ENCODE measurements at places on chromosomes 11 and 22.

GRCh38 chr22:35219012-35219411 lies 38.3 kb upstream of the HMGXB4 start:
- DNase-seq, result peak; percentile 30

- no peak for DNase-seq
These were observed 27.1 kb downstream of the BRD1 start for GRCh38 chr22:49800408-49801238.

- no peak for DNase-seq
These were observed 546 bp downstream of the DRAP1 start for GRCh38 chr11:65919573-65920371.

DNA sequence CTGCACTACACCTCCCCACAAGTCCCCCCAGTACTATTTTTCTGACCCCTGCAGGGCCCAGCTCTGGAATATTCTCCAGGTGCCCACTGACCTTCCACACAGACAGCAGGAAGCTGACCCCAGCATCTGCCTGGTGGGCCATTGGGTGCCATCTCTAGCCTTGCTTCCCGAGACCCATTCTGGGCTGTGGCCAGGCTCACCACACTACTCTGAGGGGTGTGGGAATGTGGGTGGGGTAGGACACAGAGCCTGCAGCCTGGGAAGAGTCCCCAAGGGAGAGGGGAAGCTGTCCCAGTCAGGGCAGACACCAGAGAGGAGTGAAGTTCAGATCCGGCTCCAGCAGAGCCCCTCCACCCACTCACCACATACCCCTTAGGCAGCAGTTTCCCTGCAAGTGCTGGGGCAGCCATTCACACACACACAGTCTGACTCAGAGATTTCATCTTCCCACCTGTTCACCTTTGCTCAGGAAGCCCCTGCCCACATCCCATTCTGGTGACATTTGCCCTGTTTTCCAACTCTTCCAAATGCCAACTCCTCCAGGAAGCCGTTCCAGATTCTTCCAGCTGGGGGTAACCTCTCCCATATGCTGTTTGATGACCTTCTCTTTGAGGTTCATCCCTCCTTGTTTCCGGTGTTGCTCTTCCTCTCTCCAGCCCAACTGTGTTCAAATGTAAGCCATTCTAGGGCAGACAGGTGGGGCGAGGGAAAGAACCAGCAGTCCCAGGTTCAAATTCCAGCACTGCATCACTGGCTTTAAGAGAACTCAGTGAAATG lies 1.9 kb downstream of the SLCO2B1 start:
- DNase-seq, result no peak

- DNase-seq, result no peak
These were observed 20.4 kb downstream of the P2RX3 start for GRCh38 chr11:57358543-57358961.

DNA sequence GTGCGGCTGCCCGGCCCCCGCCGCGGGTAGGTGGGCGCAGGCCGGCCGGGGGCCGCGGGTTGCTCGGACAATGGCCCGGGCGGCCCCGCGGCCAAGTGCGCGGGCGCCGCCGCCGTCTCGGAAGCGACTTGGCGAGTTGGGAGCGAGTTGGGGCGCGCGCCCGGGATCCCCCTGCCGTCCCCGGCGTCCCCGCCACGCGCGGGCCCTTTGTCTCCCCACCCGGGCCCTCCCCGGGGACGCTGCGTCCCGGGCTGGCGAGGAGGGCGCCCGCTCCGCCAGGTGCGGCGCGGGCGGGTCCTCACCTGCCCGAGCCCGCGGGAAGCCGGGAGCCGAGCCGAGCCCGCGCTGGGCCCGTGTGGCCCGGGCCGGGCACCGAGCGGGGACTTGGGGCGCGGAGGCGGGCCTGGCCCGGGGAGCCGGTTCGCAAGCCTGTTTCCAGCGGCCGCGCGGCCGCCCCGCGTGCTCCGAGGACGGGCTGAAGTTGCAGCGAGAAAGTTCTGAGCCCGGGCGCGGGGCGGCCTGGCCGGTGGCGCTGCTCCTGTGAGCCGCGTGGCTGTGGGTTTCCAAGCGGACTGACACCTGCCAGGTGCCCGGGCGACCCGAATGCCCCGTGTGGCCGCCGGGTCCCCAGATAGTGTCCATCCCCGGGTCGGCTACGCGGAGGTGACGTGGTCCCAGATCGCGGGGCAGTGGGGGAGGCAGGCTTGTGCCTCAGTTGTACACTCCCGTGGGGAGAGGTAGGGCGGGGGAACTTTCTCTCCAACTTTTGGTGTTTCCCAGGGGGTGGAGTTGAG lies 586 bp downstream of the LRP5 start:
- DNase-seq, result peak; percentile 62

GRCh38 chr11:98965775-98966174 lies 55.0 kb upstream of the CNTN5 start:
- DNase-seq, result no peak

GRCh38 chr22:30582051-30582450 lies 7.6 kb upstream of the GAL3ST1 start:
- DNase-seq, result no peak

DNA sequence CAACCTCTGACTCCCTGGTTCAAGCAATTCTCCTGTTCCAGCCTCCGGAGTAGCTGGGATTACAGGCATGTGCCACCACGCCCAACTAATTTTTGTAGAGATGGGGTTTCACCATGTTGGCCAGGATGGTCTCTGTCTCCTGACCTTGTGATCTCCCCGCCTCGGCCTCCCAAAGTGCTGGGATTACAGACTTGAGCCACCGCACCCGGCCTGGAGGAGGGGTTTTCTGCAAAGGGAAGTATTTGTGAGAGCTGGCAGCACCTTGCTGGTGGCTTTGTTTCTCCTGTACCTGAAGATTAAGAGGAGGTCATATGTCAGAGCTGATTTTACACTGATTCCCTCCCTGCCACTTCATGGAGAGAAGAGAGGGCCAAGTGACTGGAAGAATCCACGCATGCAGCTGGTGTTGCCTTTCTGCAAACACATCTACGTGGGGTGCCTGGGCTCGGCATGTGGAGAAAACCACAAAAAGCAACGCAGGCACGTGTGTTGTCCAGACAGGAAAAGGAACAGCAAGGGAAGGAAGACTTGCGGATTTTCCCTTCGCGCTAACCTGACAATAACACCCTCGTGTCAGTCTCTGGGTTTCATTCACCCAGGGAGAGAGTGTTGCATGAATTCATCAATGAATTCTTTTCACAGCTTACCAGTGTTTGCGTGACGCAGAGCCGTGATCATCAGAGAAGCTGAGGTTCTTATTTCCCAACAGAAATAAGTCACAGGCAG lies 61.9 kb downstream of the TSPAN18 start:
- DNase-seq, result no peak

DNA sequence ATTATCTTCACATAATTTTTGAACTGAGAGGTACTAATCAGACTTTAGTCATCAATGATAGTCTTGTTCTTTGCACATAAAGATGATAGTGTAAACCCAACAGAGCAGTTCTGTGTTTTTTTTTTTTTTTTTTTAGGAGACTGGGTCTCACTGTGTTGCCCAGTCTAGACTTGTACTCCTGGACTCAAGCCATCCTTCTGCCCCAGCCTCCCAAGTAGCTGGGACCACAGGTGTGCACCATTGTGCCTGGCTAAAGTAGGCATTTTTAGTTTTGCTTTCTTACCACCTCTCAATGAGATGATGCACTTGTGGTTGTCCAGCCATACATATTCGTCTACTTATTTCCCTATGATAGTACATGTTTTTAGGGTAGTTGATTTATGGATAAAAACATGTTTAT lies 50.6 kb downstream of the MTMR3 start:
- no peak for DNase-seq

DNA sequence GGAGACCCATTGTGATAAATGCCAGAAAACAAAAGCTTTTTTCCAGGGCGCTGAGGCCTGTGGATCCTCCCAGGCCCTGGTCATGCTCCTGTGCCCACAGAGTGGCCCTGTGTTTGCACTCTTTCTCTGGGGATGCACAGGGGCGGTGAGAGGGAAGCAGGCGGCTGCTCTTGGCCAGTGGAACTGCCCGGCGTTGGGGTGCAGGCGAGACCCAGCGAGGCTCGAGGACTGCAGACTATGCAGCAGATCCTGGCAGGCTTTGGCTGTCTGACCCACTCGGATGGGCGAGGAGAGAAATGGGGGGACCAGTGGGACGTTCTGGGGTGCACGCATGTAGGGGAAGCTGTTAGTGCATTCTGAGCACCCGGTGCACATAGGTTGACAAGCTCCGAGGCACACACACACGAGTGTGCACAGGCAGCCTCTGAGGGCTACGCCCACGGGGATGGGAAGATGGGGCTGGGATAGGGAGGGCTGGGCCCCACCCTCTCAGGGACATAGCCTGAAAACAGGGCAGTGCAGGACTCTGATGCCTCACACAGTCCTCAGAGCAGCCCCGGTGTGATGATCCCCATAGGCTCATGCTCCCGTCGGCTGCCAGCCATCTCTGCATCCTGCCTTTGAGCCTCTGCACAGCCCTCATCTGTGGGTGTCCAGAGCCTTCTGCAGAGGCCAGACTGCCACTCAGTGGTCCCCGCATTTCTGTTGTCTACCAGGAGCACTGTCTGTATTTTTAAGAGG lies 1233.5 kb downstream of the BRD1 start:
- no peak for DNase-seq
